Transverse colon (tissue), 4 donors: ENCODE measurements at places on chromosomes 7 and 10. TPM values are rescaled to one million over a fixed set of nuclear protein-coding genes. Genes with fewer than 3 reads are reported as not detected.
A peak's percentile ranks its signal among the peaks of the same experiment; 100 is the strongest.

DNA sequence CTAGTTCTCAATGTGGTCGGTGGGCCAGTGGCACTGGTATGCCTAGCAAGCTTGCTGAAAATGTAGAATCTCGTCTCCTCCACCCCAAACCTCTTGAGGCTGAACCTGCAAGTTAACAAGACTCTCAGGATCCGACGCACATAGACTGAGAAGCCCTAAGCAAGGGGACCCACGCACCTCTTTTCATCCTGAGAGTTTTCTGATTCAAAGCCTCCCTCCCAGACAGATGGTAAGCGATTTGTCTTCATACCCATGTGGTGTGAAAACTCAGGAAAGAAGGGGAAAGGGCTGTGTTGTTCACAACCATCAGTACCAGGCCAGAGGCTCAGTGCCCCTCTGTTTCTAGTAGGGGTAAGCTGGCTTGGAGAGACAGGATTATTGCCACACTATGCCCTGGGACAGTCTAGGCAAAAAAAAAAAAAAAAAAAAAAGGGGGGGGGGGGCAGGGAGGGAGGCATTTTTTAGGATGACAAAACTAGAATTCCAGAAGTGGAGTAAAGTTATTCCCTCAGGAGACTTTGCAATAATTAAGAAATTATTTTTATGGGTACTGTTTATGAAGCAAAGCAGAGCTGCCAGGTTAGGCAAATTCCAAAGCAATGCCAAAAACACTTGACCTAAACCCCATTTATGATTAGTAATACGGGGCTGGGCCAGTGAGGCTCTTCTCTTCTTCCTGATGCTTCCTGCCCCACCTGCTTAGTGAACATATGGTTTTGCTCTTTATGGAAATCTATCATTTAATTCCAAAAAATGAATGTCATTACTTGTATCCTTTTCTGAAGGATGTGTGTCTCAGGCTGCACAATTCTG is 117.6 kb upstream of the PDLIM1 start:
- DNase-seq, result no peak
- H3K36me3 ChIP-seq, result no peaks in the 10 kb centered on the region
- H3K27me3 ChIP-seq, result no peaks in the 10 kb centered on the region
- no peak overlapping the region for H3K4me3 ChIP-seq
- peak overlapping the region; percentile 86 for H3K27ac ChIP-seq
- peaks cover 8% of the 10 kb centered on the region for H3K4me1 ChIP-seq

DNA sequence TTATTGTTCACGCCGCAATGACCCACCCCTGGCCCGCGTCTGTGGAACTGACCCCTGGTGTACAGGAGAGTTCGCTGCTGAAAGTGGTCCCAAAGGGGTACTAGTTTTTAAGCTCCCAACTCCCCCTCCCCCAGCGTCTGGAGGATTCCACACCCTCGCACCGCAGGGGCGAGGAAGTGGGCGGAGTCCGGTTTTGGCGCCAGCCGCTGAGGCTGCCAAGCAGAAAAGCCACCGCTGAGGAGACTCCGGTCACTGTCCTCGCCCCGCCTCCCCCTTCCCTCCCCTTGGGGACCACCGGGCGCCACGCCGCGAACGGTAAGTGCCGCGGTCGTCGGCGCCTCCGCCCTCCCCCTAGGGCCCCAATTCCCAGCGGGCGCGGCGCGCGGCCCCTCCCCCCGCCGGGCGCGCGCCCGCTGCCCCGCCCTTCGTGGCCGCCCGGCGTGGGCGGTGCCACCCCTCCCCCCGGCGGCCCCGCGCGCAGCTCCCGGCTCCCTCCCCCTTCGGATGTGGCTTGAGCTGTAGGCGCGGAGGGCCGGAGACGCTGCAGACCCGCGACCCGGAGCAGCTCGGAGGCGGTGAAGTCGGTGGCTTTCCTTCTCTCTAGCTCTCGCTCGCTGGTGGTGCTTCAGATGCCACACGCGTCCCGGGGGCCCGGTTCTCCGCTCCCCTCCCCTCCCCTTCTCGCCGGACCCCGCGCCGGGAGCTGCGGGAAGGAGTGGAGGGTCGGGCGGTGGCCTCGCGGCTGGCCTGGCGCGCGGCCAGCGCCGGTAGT is at the start of gene CBX3:
Gene CBX3 (plus strand): TSS at position 499 of the 772 bp plus-strand sequence. CDS start 1,254 bp downstream, outside the sequence.
- DNase-seq, result peak; percentile 91
- H3K4me3 ChIP-seq, result peak within 1 kb of the TSS; percentile 80
- H3K27me3 ChIP-seq, result no peaks in the 10 kb centered on the region
- H3K4me1 ChIP-seq, result peaks cover 49% of the 10 kb centered on the region
- H3K36me3 ChIP-seq, result no peaks in the 10 kb centered on the region
- H3K27ac ChIP-seq, result peak within 1 kb of the TSS; percentile 97

The GNAT3 gene
- total RNA-seq, result not detected

The OIT3 gene
- 0.16 TPM for total RNA-seq

The SLC13A1 gene
- not detected for total RNA-seq

The FGL2 gene
- total RNA-seq, result 45.2 TPM
